ENCODE measurements at places on chromosomes 4 and X. TPM values are rescaled to one million over a fixed set of nuclear protein-coding genes. Genes with fewer than 3 reads are reported as not detected.

COPS4 gene
- 54.8 TPM for total RNA-seq

NPY2R gene
- total RNA-seq = not detected

CTAG2 gene
- total RNA-seq = not detected

GRCh38 chr4:169369634-169370033 is 98.9 kb upstream of the SH3RF1 start:
- no peak for DNase-seq

DNA sequence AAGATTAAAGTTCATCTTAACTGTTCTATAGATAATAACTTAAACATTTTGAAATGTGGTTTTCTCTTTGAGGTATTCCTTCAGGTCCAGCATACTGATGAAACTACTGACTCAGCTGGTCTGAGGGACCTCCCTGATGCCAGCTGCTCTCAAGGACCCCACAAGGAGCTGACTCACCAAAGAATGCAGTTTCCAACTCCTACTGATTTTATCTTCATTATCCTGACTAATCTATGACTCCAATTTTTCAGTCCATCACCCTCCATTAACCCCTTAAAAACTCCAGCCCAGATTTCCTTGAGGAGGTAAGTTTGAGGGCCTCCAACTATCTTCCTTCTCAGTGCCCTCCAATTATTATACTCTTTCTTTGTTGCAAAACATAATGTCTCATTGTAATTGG is 1.4 kb upstream of the UGT2B4 start:
- DNase-seq = no peak

DNA sequence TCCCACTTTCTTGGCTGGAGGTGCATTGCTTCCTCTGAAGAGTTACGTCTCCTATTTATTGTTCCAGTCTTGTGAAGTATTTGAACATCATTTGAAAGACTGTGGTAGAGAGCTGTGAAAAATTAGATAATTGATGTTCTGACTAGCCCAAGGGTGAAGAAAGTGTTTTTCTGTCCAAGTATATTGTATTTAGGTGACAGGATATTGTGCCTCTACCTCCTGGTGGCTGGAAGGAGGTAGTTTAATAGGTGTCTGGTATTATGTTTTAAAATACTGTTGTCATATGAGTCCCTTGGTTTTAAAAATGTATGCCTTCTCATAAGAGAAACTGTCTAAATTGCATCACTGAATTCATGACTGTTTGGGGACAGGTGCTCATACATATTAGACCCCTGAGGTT is 226.0 kb downstream of the SPRY1 start:
- DNase-seq = no peak

DNA sequence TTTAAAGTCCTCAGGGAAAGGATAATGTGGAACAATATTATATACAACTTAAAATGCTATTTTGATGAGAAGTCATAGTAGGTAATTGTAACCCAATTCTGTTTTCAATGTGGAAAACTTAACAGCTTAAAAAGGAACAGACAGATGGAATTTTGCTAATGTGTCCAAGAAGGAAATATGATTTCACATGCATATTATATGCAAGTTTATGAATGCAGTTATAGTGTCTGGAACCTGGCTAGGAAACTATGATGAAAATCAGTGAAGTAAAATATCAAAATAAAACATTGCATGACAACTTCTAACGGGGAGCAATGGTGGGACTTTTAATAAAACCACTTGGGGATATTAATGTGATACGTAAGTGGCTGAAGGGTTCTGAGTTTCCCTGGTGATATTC is 152.6 kb upstream of the HAND2 start:
- DNase-seq = no peak

DNA sequence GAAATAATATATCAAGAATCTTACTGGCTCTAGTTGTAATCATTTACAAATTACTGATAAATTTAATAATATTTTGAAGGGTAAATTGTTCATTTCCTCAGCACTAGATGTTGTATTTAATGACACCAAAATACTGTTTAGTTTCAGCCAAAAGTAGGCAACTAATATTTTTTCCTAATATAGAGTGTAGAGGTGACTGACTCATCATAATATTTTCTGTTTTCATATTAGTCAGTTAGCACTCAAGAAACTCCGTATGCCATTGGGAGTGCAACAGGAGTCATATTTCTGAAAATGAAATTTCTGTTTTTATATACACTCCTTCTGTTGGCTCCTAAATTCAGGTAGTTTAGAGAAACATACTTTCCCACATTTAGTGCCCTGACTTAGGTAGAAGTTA is 36.6 kb upstream of the PTPN13 start:
- DNase-seq = no peak

DNA sequence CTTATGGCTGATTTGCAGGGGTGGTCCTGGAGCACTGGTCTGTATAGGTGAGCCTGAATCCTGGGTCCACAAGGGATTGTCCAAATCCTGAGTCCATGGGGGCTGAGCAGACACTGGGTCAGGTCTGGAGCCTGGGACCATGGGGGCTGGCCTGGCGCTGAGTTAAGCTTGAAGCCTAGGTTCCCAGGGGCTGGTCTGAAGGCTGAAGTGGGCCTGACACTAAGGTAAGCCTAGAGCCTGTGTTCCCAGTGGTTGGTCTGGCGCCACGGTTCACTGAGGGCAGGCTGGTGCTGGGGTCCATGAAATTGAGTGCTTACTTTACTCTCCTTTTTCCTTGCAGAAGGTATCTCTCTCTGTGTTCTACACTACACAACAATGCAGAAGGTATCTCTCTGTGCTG is 155.8 kb downstream of the RBM46 start:
- no peak for DNase-seq

- no peak for DNase-seq
These were observed 90.0 kb upstream of the EXOC1L start for GRCh38 chr4:55729351-55730279.

DNA sequence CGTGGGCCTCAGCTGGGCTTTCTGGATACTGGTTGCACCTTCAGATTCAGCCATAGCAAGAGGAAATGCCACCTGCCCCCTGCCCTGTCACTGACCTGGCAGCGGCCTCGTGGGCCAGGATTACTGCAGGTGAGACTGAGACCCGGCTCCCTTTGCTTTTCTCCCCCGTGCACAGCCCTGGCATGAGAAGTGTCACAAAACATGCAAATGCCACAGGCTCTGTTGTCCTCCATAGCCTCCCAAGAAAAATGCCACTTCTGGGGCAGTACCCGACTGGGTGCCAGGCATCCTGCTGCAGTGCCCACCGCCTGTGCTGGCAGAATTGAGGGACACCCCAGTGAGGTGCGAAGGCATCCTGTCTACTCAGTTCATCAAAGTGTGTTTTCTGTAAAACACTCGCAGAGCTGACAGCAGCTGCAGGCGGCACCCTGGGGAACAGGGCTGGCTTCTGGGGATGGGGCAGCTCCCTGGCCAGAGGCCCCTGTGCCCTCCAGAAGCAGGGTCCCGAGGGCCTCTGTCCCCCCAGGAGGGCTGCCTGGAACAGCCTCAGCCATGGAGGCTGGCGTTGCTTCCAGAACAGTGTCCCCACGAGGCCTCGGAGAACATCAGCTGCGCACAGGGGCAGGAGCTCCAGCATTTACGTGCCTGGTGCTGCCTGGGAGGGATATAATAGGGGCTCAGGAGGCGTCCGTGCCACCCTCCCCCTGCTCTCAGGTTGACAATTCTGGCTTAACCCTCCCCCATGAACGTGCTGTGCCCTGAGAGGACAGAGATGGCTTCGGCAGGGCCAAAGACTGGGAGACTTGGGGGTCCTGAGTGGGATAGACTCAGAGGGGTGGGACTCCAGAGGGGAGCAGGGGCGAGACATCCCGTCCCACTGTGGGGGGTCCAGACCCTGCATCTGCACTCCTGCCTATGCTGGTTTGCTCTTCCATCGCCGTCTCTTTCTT is 99.5 kb upstream of the NKX1-1 start:
- peak; percentile 40 for DNase-seq

DNA sequence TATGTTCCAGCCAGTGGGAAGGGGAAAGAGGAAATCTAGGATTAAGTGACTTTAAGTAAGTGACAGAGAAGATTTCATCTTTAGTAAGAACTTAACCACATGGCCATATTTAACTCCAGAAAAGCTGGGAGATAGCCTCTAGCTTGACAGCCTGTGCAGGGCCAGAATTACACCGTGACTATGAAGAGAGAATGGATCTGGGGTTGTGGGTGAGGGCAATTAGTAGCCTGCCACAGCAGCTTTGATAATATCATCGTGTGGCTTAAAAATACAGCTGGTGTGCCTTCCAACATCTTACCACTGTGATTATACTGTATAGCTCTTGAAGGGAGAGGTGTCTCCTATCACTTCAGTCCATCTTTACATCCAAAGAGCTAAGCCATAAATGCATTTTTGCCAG is 57.6 kb upstream of the TBC1D9 start:
- no peak for DNase-seq

Measured in right cardiac atrium (tissue), 5 donors.